Activated CD8-positive, alpha-beta memory T cell treated with anti-CD3 and anti-CD28 coated beads for 1 hour (primary cell): ENCODE measurements at places on chromosomes 5 and 9.

DNA sequence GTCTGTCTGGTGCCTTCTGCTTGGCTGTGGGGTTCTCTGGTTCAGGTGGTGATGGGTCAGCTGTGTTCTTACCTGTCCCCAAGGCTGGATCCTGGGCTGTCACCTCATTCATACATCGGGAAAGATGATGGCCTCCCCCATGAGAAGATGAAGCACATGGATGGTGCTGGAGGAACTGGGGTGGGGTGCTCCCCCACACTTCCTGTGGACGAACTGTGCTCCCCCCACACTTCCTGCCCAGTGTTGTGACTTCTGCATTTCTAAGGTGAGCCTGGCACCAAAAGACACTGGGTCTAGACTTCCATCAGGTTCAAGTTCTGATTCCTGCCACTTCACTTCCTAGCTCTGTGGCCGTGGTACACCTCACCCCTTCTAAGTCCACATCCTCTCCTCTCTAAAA lies 4.3 kb upstream of the SURF6 start:
- DNase-seq, result no peak

DNA sequence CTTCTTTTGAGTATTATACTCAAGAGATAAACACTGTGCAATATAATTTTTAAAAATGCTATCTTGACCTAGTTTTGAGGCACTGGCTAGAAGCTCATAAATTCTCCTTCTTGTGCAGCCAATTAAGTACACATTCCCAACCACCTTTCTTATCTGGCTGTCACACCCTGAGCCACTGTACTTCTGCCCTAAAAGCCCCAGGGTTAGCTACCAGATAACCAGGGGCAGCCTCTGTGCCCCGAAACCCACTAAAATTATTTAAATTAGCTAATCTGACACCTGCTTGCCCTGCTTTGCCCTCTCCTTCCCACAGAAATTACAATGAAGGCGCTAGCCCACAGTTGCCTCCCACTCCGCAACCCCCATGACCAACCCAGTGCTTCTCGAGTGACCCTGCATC lies 597.3 kb upstream of the TYRP1 start:
- no peak for DNase-seq

GRCh38 chr9:87781331-87781730 lies 55.4 kb downstream of the CTSL start:
- DNase-seq, result no peak

GRCh38 chr5:53123702-53124101 lies 14.1 kb upstream of the MOCS2 start:
- no peak for DNase-seq

GRCh38 chr5:154206311-154206710 lies 15.8 kb downstream of the GALNT10 start:
- DNase-seq, result no peak

GRCh38 chr5:7802855-7803254 lies 48.1 kb downstream of the CFAP90 start:
- DNase-seq, result no peak

DNA sequence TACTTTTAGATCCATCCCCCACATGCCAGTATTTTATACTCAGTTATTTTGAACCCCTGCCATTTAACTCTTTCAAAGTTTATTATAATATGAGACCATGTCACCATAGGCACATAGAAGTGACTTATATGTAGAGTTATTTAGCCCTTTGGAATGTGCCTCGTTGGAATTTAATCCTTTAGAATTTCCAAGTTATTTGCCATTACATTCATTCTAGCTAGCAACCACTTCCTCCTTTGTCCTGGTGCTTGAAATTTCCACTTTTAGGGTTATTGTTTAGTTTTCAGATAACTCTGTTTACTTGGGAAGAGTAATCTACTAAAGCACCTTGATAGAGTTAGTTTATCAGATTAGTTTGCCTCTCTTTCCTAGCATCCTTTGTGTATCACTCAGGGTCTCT lies 82.8 kb upstream of the TLE1 start:
- DNase-seq, result no peak

DNA sequence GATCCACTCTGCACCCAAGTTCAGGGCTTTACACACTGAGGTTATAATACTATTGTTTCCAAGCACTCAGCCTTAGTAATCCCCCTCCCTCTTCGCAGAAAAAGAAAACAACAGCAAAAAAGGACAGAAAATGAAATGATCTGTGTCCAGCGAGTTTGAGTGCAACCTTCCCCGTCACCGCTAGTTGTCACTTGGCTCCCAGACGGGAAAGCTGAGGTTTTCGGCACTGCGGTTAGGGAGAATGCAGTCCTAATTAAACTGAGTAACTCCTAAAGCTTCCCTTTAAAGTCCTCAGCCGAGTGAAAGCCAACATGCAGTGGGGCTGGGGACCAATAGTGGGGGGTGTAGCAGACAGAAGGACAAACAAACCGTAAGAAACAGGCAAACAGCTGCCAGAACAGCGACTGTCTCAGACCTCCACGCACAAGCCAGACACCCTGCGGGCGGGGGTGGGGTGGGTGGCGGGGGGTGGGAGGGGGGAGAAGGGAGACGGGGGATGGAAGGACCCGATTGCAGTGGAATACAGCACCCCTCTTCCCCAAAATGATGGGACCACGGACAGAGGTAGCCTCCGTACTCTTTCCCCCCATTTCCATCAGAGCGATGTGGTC lies 680 bp downstream of the GLRA1 start:
- DNase-seq, result no peak

GRCh38 chr9:93120846-93121315 lies 13.2 kb downstream of the NINJ1 start:
- DNase-seq, result no peak

GRCh38 chr9:136439481-136440408 lies at the start of gene INPP5E:
TSS of gene INPP5E (minus strand) at chr9:136439845. CDS start at chr9:136439419, 426 bp downstream.
- DNase-seq, result peak; percentile 82

DNA sequence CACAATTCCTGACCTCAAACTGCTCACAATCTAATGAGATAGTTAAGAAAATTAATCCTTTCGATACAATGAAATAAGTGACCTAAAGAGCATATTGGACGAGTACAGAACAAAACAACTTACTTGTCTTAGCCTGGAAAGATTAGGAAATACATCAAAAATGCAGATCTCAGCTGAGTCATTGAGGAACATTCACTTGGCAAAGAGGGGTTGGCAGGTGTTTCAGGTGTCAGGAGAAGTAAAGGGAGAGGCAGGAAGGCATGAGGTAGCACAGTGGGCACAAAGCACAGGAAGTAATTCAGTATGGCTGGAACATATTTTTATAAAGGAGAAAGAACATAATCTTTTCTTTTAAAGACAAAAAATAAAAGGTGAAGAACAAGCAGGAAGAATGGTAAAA lies 628.8 kb upstream of the RGMB start:
- no peak for DNase-seq

- DNase-seq, result no peak
Measured at GRCh38 chr5:492314-492893, 31.8 kb downstream of the SLC9A3 start.

GRCh38 chr9:136297766-136298735 lies 5.8 kb downstream of the CCDC187 start:
- no peak for DNase-seq

DNA sequence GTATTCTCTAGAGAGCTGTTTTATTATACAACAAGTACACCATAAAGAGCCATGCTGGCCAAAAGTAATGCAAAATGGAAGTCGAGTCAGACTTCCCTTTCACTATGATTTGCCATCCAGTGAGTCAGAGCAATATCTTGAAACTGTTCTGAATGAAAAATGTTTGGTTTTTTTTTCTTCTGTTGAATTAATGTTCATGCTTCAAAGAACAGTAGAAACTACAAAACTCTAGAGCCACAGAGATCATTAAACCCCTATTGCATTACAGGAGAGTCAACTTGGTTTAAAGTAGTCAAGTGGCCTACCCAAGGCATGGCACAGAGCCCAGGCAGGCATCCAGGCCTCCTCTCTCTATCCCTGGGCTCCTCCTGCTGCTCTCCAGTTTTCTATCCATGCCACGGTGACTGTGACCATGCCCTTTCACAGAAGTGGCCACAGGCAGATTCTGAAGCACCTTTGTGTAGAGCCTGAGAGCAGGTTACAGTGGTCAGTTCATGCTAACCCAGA lies 358.9 kb downstream of the DEPDC1B start:
- no peak for DNase-seq

- DNase-seq, result no peak
Measured at GRCh38 chr9:137315581-137316011, 13.5 kb upstream of the NRARP start.

GRCh38 chr9:4068914-4069313 lies 231.0 kb downstream of the GLIS3 start:
- DNase-seq, result no peak

GRCh38 chr5:178080618-178081410 lies 32.5 kb upstream of the N4BP3 start:
- no peak for DNase-seq

DNA sequence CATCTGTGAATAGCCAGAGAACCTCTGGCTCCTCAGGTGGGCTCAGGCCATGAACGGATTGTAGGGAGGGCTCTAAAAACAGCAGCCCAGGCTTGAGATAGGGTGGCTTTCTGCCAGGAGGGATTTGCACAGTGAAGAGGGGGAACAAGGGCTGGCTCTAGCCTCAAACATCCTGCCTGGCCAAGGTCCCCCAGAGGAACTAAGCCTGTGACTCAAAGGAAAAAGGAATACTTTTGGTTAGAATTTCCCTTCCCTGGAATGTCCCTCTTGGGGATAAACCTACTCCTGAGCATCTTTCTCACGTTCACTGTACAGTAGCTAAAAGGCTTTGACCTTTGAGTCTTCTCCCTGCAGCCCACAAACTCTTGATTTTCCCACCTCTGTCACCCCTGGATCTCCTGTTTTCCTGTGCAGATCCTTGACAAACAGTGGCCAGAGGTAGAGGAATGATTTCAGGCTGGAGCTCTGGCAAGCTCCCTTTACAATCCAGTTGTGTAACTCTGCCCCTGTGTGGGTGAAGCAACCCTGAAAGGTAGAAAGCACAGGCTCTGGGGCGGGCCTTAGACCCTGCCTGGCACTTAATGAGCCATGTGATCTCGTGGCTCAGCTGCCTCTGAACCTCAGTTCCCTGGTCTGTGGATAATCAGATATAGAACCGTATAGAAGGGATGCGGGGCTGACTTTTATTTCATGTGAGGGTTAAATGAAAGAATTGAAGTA lies 17.4 kb downstream of the SEC61B start:
- no peak for DNase-seq

GRCh38 chr9:105144076-105144475 lies 100.4 kb upstream of the SLC44A1 start:
- DNase-seq, result no peak

GRCh38 chr9:12352045-12352315 lies 341.2 kb upstream of the TYRP1 start:
- no peak for DNase-seq

DNA sequence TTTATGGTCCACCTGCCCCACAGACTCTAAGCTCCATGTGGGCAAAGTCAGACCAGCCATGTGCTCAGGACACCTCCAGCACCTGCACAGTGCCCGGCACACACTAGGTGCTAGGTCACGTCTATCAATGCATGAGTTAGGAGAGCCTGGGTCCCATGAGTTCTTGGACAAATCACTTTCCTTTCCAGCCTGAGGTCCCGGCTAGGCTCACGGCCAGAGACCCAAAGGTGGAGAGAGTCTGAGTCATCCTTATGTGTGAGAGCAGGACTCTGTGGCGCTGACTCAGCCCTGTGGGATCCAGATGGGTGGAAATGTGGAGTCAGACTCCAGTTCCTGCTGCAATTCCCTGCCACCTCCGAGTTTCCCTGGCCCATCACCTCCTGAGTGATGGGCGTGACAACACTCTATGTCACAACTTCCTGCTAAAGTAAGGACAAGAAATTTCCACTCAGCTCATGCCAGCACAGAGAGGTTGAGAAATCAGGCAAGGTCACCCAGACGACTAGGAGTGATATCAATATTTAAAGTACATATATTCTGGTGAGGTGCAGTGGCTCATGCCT lies 2.5 kb upstream of the ST6GALNAC4 start:
- DNase-seq, result no peak

GRCh38 chr9:34580358-34580757 lies 9.2 kb downstream of the CNTFR start:
- no peak for DNase-seq

GRCh38 chr9:87216036-87216435 lies 268.7 kb upstream of the GAS1 start:
- DNase-seq, result no peak

DNA sequence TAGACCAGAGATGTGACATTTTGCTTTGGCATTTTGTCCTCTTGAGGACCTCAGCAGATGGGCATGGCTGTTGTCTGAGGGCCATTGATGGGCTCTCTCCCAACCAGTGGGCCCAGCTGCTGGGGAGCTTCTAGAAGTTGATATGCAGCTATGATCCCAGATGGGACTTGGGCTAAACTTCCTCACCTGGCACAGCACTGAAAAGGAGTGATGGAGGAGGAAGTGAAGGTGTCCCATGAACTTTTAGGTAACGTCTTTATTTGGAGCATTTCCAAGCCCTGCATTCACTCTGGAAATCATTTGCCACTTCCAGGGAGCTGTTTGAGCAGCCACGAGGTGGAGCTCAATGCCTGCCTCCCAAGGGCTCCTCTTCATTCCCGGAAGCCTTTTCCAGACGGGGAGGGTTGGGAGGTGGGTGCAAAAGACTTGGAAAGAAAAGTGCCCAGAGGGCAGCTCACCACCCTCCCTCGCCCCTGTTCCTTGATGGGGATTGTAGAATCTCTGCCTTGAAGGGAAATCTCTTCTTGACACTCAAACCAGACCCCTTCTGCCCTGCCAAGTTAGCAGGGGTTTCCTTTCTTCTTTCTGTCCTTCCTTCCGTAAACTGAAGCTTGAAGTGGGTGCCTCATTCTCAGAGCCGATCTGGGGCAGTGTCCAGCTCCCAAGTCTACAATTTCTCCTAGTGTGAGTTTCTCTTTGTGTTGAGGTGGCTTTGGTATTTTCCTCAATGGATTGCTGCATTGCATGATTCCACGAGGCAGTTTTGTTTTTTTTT lies 18.1 kb upstream of the NEUROG1 start:
- DNase-seq, result no peak

- no peak for DNase-seq
Measured at GRCh38 chr9:92752812-92753404, 11.7 kb downstream of the BICD2 start.

GRCh38 chr5:1523480-1523792 lies 324 bp downstream of the LPCAT1 start:
- DNase-seq, result no peak

DNA sequence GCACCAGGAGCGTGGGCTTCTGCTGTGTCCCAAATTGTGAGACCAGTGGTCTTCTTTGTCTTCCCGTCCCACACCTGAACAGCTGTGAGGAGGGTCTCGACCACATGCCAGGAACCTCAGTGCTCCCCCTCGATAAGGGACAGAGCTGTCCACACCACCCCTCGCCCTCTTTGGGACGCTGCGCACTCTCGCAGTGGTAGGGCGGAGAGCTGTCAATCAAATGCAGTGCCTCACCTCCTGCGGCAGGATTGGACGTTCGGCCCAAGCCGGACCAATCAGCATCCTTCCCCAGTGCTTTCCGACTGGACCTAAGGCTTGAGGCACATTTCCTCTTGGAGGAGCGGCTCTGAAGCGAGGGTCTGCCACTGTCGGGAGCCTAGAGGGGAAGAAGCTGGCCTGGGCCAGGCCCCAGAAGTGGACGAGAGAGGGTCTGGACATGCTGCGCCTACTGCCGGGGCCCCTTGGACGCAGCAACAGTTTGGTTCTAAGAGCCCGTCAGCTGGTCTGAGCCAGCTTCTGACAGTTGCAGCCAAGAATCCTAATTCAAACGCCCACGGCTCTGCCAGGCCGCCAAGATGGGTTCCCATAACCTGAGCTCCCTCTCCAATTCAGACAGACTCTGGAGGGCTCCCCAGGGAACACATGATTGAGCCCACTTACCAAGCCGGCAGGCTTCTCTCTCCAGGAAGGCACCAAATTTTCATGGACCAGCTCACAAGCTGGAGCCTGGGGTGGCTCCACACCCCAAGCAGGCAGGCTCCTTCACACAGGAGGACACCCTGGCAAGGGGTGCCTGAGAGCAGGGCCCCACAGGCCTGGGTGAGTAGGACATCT lies 28.1 kb upstream of the ADAMTS2 start:
- DNase-seq, result no peak
